ENCODE measurements at places on chromosomes 16 and 17.

DNA sequence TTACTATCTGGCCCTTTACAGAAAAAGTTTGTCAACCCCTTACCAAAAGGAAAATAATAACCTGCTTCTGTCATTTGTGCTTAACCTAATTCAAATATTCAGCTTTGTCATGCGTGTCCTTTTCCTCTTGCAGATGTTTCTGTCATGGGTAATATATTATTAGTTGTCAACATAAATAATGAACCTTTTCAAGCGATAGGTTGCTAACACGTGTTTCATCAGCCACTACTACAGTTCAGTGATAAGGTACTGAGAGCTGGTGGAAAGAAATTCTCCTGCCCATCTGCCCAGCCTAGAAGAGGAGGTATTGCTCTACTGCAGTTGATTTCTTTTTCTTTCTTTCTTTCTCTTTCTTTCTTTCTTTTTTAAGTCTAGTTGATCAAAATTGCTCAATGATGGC, 12.0 kb upstream of the SRSF1 start:
- DNase-seq = no peak

- DNase-seq = no peak
These were observed 133.1 kb downstream of the ABCC6 start for GRCh38 chr16:16090238-16090637.

DNA sequence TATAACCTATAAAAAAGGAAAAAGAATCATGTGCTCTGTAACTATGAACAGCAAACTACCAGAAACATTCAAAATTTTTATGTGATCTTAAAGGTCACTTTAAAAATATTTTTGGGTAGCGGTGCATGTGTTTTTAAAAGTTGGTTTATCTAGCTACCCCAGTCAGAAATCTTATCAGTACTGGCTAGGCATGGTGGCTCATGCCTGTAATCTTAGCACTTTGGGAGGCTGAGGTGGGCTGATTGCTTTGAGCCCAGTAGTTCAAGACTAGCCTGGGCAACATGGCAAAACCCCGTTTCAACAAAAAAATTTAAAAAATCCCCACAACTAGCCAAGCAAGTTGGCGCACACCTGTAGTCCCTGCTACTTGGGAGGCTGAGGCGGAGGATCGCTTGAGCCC, 3.7 kb downstream of the CAPNS2 start:
- DNase-seq = no peak

DNA sequence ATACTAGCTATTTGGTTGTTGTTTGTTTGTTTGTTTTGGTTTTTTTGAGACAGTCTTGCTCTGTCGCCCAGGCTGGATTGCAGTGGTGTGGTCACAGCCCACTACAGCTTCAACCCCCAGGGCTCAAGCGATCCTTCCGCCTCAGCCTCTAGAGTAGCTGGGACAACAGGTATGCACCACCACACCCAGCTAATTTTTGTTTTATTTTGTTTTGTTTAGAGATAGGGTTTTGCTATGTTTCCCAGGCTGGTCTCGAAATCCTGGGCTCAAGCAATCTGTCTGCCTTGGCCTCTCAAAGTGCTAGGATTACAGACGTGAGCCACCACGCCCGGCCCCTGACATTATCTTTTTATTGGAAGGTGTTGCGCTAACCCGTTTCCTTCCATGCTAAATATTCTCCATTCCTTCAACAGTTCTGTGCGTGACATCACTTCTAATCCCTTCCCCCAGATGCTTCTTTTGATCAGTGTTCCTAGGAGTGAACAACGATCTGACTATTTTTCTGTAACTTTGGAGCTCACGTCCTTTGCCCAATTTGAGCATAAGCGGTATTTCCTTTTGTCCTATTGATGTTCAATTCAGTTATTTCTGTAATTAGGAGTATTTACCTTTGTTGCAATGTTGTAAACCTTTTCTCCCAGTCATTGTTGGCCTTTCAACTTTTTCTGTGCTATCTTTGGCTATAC, 30.2 kb upstream of the EMP2 start:
- no peak for DNase-seq

DNA sequence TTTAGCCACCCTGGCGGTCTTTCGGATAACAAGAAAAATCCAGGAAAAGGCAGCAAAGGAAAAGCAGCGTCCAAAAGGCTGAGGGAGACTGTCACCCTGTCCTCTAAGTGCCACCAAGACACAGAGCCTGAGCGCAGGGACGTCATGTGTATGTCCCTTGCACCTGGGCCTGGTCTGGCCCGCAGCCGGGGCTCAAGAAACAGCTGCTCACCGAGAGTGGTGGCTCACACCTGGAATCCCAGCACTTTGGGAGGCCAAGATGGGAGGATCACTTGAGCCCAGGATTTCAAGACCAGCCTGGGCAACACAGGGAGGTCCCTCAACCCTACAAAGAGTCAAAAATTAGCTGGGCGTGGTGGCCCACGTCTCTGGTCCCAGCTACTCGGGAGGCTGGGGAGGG, 9.2 kb upstream of the MEAK7 start:
- DNase-seq = no peak
